Colonic mucosa (tissue), 4 donors: ENCODE measurements at places on chromosomes 1 and 21. TPM values are rescaled to one million over a fixed set of nuclear protein-coding genes. Genes with fewer than 3 reads are reported as not detected.

The CD48 gene
- total RNA-seq: 4.9 TPM

The UBE2U gene
- total RNA-seq: not detected

The GPR25 gene
- total RNA-seq: 0.19 TPM

The AADACL3 gene
- total RNA-seq: not detected

The S100A7A gene
- total RNA-seq: not detected
